Stimulated activated CD4-positive, alpha-beta T cell treated with anti-CD3 and anti-CD28 coated beads, Interleukin-1b, Interleukin-23, amount 100 ng/mL, for 1 hour (primary cell): ENCODE measurements at places on chromosomes 7 and 10.

- no peak for DNase-seq
Measured at GRCh38 chr7:112067632-112068540, 138.3 kb downstream of the DOCK4 start.

GRCh38 chr10:83685458-83685857 lies 453.9 kb upstream of the GHITM start:
- DNase-seq: no peak

- no peak for DNase-seq
Measured at GRCh38 chr10:112333452-112333851, 40.5 kb upstream of the ACSL5 start.

- DNase-seq: no peak
Measured at GRCh38 chr7:115805458-115805857, 225.1 kb downstream of the TFEC start.

DNA sequence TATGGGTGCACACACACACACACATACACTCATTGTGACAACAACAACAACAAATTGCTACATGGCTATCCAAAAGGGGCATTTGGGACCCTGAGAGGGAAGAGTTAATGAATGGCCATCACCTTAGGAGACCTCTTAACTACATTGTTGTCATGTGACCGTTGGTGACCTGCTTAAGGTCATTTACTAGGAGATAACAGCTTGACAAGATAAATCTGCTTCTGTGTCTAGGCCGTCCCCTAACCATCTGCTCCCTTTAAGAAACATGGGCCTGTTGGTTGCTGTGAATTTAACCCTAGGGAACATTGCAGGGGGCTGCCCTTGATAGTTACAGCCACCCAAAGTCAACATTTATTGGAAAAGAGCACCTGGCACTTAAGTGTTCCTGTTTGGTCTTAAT lies 29.7 kb downstream of the C1QL3 start:
- no peak for DNase-seq

DNA sequence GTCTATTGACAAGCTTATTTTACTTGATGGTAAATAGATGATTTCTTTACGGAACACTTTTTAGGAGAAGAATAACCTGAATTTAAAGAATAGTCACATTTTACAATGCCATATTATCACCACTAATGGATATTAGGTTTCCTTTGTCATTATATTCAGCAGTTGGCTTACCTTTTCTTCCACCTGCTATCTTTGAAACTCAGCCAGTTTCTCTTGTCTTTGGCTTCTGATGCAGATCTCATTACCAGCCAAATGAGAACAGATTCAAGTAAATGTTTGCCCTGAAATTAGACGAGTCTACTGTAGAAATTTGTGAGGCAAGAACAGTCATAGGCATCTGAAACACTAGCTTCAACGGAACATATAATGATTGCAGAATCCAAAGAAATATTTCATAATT lies 85.5 kb upstream of the OIT3 start:
- no peak for DNase-seq

DNA sequence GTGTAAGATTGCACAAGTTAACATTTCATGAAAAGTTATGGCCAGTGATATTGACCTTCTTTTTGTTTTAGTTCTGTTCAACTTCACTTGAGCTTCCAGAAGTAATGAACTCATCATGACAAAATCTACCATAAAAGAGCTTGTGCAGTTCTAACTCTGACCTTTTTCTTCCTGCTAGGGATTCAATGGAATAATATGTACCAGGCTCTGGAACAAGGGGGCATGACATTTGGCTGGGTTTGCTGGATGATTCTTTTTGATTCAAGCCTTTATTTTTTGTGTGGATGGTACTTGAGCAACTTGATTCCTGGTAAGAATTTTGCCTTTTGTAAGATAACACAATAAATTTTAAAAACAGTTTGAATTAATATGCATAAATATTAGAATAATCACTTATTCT lies 205.0 kb downstream of the ABCA13 start:
- DNase-seq: no peak

GRCh38 chr7:50530766-50531165 lies 34.4 kb downstream of the DDC start:
- DNase-seq: no peak

DNA sequence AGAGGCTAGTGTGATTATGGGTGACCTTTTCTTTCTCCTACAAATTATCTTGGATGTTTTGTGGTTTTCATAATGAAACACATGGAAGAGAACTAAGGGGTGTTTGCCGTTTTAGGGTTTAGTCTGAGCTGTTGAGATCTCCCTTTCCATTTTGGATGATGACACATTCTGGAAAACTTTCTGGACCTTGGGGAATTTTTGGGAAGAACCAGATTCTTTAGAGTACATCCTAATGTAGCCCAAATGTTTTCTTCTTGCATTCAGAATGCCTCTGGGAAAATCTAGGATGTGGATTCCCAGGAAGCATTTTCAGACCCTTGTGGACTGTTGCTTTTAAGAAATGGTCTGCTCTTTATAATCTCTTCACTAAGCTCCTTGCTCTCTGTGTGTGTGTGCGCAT lies 165.7 kb downstream of the SORCS3 start:
- no peak for DNase-seq

GRCh38 chr10:79023240-79024162 lies 45.3 kb upstream of the ZMIZ1 start:
- no peak for DNase-seq

- no peak for DNase-seq
Measured at GRCh38 chr10:27373566-27374160, 130.4 kb upstream of the RAB18 start.

GRCh38 chr7:144835155-144835611 lies 670 bp downstream of the TPK1 start:
- DNase-seq: no peak

DNA sequence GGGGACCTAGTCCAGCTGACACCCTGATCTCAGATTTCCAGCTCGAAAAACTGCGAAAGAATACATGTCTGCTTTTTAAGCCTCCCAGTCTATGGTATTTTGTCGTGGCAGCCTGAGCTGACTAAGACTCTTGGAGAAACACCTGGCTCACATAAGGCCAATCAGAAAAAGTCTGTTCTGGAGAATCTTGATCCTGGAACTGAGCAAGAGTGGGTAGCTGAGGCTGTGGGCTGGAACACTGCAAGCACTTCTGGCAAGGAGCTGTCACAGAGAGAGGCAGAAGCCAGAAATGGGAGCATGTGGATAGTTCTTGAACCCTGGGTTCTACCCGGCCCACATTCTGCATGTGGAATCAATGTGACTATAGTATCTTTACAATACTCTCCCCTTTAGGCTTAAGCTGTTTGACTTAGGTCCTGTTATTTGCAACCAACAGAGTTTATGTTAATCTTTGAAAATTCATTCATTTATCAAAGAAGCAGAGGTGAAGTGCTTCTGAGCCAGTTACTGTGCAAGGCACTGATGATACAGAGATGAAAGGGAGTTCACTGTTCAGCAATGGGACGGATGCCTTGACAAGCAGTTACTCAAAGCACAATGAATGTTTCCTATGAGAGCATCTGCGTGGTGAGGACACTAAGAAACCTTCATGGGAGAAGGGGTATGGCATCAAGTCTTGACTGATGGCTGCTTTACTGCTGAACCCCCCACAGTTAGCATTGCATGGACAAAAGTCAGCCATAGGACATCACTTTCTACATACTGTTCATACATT lies 4.4 kb upstream of the C10orf90 start:
- DNase-seq: no peak

GRCh38 chr10:130805635-130806030 lies 505.9 kb downstream of the TCERG1L start:
- DNase-seq: no peak
